ENCODE measurements at places on chromosomes 11 and 22. TPM values are rescaled to one million over a fixed set of nuclear protein-coding genes. Genes with fewer than 3 reads are reported as not detected.

The SOX6 gene
- total RNA-seq, result 0.21 TPM

The SHANK2 gene
- total RNA-seq, result 1.7 TPM

The TMPRSS13 gene
- total RNA-seq, result not detected

The TREH gene
- total RNA-seq, result 0.05 TPM

The OR5B21 gene
- not detected for total RNA-seq

The RASD2 gene
- total RNA-seq, result 26.7 TPM

The PANX3 gene
- not detected for total RNA-seq

The CARD18 gene
- 8.1 TPM for total RNA-seq

The GAL gene
- 16.5 TPM for total RNA-seq

The CASP5 gene
- total RNA-seq, result not detected

The SRPRA gene
- total RNA-seq, result 149 TPM

The FOSL1 gene
- total RNA-seq, result 186 TPM

The MAPK12 gene
- 74.6 TPM for total RNA-seq

The GNG3 gene
- total RNA-seq, result not detected

The OR4D5 gene
- not detected for total RNA-seq

The RGL4 gene
- total RNA-seq, result not detected

The MS4A6A gene
- not detected for total RNA-seq

The GNAZ gene
- total RNA-seq, result 11.9 TPM

The NCAM1 gene
- 0.18 TPM for total RNA-seq

The SAA2 gene
- total RNA-seq, result 4.0 TPM

The OPCML gene
- total RNA-seq, result not detected

The CASP12 gene
- not detected for total RNA-seq

The POU2AF1 gene
- total RNA-seq, result 0.18 TPM

The CST6 gene
- 0.23 TPM for total RNA-seq

The KLHDC7B gene
- total RNA-seq, result 1.8 TPM
